AG10803 (cell line): ENCODE measurements at places on chromosomes 1 and 21.

DNA sequence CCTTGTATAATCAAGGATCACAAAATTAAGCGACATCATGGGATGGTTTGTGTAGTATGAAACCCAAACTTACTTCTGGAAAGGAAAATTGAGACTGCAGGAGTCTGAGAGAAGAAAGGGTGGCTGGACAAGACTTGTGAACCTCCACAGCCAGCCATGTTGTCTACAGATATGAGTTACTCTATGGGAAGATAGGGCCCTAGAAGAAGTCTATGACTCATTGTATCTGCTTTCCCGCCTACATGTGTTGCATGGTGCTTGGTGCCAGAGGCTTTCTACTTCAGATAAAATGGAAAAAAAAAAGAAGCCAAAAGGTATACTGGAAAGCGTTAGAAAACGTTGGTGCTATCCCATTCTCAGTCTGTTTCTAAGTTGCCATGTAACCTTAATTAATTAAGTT is 18.7 kb upstream of the OR6N2 start:
- no peak for DNase-seq

GRCh38 chr1:31745946-31746670 is 18.0 kb downstream of the ADGRB2 start:
- DNase-seq: no peak

DNA sequence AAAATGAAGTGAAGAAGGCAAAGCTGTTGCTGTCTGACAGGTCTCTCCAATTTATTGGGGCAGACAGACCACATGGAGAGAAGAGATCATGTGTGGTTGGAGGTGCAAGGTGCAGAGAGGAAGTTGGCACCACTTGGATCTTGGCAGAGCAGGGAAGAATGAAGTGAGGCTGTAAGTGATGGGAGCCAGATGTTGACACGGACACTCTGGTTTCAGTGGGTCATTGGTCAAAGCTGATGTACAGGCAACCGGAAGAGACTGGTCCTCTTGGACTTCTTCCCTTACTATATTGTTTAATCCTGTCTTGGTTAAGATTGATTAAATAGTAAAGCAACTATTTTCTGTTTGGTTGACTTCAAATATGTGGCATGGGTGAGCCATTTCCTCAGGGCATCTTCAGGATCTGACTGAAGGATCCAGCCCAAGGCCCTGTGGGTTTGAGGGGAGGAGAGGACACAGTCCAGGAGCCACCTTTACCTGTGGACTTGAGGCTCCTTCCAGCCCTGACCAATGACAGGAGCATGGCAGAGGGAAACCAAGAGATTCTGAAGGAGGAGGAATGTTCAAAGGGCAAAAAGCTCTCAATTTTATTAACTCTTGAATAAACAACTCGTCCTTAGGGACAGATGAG is 49.4 kb downstream of the NENF start:
- no peak for DNase-seq

- peak; percentile 80 for DNase-seq
Observed at GRCh38 chr1:94236013-94236491, 1.3 kb downstream of the ARHGAP29 start.
